ENCODE measurements at places on chromosomes 3 and 15. TPM values are rescaled to one million over a fixed set of nuclear protein-coding genes. Genes with fewer than 3 reads are reported as not detected.

The PRR20G gene
- not detected for total RNA-seq

The CHAC1 gene
- total RNA-seq = 0.52 TPM

The FETUB gene
- total RNA-seq = not detected

The MRAS gene
- 5.8 TPM for total RNA-seq

The RTP3 gene
- 0.10 TPM for total RNA-seq

The NSMCE3 gene
- 37.2 TPM for total RNA-seq

The CPA3 gene
- 1.2 TPM for total RNA-seq

The CLDN18 gene
- total RNA-seq = under 0.01 TPM

The DYNLT2B gene
- total RNA-seq = 2.2 TPM

The STX19 gene
- total RNA-seq = not detected

The TMEM212 gene
- total RNA-seq = not detected

The TMEM207 gene
- total RNA-seq = not detected

The GOLGA8S gene
- 0.10 TPM for total RNA-seq

The SERINC4 gene
- total RNA-seq = not detected

The ABCF3 gene
- total RNA-seq = 39.7 TPM
